ENCODE measurements at places on chromosomes 11 and 22. TPM values are rescaled to one million over a fixed set of nuclear protein-coding genes. Genes with fewer than 3 reads are reported as not detected.

GRCh38 chr11:33536178-33536577 lies 164.4 kb downstream of the C11orf91 start:
- DNase-seq = no peak

GRCh38 chr11:45278714-45279113 lies 7.4 kb downstream of the SYT13 start:
- DNase-seq = no peak

DNA sequence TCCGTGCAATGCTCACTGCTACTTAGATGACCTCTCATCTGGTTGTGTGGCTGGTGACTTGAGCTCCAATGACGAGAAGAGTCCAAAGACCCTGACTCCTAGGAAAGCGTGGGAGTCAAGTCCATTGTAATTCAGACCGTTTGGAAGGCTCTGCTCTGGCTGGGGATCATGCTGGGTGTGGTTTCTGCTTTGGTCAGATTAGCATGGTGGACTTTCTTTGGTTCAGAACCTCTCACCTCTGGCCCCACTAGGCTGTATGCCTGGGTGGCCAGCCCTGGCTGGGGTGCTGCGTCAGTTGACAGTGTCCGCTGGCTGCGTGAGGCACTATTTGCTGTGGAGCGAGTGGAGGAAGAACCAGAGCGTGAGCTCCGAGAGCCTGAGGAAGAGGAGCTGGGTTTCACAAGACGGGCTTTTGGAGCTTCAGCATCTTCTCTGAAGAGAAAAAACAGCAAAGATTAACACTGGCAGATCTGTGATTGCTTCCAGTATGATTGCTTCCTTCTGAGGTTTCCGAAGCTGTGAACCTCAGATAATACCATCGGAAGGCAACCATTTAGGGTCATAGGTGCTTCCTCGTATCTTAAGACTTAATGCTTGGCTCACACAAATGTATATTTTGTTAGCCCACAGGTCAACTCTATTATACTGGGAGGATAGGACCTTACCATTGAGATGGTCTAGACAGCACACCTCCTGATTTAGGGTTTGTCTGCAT lies 11.6 kb upstream of the HSPA8 start:
- DNase-seq = no peak

Gene ABTB2
- total RNA-seq = 0.50 TPM

Gene IL10RA
- 195 TPM for total RNA-seq

Data from T-cell (primary cell).